ENCODE measurements at places on chromosomes 4 and X. TPM values are rescaled to one million over a fixed set of nuclear protein-coding genes. Genes with fewer than 3 reads are reported as not detected.

GRCh38 chr4:86272669-86273068 lies 87.2 kb downstream of the MAPK10 start:
- DNase-seq: no peak

Gene NR3C2
- 13.1 TPM for total RNA-seq

DNA sequence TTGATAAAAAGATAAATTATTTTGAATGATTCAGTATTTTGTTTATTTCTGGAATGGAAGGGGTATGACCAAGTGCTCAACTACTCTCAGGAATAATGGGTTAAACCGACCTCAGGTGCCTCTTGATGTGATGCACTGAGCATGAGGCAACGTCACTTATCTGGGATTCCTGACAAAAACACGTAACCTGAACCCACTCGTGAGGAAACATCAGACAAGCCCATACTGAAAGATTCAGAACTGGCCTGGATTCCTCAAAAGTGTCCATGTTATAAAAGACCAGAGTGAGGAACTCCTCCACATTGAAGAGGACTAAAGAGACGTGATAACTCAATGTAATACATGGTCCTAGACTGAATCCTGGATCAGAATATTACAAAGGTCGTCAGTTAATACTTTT lies 144.0 kb downstream of the FNIP2 start:
- DNase-seq: no peak

DNA sequence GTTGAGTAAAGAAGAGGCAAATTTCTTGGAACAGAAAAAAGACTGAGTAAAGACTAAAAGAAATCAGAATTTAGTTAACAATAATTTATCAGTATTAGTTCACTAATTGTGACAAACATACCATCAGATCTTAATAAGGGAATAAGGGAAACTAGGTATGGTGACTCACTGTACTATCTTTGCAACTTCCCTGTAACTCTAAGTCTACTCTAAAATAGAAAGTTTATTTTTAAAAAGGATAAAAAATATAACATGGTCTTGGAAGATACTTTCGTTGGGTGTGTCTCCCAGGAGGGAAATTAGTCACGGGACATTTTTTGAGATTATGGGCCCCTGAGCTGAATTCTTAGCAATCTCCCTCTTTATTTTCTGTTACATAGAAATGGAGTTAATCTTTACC lies 97.3 kb downstream of the EMCN start:
- no peak for DNase-seq

DNA sequence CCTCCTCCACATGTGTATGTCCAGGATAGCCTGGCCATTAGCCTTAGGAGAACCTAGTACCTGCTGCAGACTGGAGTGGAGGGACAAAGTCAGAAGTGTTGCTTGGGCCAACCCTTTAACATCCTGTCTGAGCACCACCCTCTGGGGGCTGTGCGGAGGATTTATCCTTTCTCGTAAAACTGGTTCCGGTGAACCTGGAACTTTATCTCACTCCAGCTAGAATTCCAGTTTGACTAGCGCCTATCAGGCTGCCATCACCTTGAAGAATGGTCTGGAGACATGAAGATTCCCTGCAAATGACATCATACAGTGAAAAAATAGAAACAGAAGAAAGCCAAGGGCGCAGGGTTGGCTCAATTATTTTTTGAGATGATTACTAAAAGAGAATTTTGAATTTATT lies 4.0 kb downstream of the TCEAL8 start:
- no peak for DNase-seq

Gene TCP11X2
- not detected for total RNA-seq

Gene PLK4
- total RNA-seq: 0.63 TPM

DNA sequence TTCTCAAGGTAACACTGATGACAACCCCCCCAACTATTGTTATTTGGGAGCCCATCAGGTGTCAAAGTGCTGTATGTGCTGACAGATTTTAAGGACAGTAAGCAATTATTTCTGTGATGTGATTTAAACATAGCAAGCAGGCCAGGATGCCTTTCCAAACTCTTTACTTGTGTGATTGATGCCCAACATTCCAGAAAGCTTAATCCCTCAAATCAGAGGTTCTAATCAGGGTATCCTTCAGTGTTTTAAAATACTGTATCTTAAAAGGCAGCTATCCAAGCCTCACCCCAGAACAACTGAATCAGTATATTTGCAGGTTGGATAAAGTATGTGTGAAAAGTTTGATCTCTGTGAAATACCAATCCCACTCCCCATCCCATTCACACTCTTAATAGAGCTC lies 119.7 kb downstream of the GASK1B start:
- DNase-seq: no peak

Gene PRR32
- total RNA-seq: not detected

DNA sequence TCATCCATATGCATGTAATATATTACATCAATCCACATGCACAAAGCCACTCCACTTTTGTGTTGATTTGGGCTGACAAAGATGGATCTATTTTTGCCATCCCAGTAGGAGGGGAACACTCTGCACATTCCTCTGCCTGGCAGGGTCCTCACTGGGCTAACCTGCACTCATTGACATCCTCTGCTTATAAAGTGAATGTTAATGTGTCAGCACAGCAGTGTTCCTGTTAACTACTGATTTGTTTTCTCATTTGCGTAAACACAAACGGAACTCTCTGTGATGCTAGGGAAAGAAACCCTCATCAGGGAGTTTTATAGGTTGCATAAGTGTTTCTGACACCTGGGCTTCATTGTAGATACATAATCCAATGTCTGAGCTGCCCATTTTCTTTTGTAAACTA lies 826.0 kb downstream of the RAB28 start:
- no peak for DNase-seq

- DNase-seq: no peak
These were observed 26.4 kb upstream of the FGFBP2 start for GRCh38 chr4:15989424-15989823.

DNA sequence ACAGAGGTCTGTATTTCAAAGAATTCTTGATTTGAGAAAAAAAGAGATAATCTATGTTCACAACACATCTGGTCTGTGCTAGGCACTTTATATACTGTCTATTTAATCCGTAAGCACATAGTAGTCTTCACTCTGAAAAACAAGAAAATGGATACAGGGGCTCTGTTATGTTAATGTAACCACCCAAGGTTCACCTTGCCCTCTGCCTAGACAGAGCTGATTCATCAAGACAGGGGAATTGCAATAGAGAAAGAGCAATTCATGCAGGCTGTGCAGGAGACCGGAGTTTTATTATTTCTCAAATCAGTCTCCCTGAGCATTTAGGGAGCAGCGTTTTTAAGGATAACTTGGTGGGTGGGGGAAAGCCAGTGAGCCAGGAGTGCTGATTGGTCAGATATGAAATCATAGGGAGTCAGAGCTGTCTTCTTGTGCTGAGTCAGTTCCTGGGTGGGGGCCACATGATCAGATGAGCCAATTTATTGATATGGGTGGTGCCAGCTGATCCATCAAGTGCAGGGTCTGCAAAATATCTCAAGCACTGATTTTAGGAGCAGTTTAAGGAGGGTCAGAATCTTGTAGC lies 92.9 kb upstream of the TNIP3 start:
- no peak for DNase-seq
